AG09319 (cell line): ENCODE measurements at places on chromosomes 4 and X.

DNA sequence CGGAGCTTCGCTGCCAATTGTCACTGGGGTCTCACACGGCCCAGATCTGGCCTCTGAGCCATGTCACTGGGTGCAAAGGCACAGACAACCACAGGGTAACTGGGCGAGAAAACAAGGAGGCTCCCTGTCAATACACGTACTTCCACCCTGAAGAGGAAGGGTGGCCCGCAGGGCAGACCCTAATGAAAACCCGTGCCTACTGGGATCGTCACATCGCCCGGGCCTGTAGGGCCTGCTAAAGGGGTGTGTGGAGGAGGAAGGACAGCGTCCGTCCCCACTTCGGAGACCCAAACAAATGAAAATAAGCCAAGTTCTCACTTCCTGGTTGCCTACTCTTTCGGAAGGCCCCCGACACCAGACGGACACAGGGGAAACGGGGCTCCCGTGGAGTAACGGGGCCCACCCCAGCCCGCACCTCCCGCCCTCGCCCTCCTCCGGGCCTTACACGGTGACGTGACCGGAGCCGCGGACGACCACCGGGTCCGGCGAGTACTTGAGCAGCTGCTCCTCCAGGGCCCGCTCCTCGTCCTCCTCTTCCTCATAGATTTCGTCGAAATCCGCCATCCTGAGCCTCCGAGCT, 578 bp downstream of the CHIC2 start:
- no peak for DNase-seq

- no peak for DNase-seq
Measured at GRCh38 chr4:178752954-178753525, 1310.8 kb upstream of the AGA start.

DNA sequence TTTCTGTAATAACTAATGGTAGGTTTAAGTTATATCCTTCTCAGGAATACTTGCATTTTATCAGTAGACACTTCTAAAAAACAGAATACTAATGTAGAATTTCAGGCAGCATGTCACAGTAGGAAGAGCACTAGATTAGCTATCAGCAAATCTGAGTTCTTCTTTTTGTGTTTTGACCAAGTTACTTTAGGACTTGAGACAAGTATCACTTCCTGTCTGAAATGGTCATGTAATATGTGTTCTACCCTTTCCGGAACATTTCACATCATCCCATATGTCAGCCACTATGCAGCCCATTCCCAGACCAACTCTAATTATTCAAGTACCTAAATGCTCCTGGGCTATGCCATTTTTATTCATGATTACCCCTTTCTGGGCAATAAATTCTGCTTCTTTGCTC, 401.8 kb upstream of the RPS6KA3 start:
- no peak for DNase-seq

- no peak for DNase-seq
Measured at GRCh38 chr4:86948276-86948675, 13.5 kb downstream of the AFF1 start.

DNA sequence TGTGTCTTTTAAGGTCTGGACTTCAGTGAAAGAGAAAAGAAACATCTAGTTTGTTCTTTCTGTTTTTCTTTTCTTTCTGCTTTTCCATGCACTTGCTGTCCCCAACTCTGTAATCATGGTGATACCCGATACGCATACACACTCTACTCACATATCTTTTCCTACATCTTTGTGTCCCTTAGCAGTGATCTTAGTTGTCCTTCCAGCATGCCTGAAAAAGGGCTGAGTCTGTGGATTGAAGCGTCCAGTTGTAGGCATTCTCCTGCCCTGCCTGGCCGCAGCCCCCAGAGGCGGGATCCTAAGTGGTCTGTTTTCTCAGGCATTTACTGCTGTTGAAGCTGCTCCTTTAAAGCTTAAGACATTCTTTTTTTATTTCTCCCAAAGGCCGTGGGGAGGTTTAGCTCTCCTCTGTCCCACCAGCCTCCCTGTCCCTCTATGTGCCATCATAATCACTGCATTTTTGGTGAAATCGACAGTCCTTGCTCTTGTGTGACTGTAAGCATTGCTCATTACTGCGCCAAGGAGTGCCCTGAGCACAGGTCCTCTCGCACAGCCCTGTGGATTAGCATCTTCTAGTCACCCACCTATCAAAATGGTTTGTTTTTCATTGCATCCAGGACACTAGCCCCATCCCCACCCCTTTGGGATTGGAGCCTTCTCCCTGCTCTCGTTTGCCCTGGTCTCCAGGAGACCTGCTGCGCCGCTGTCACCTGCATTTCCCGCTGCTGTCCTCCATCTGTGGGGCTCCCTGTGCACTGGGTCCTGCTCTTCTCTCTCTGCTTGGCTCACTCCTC, 4.4 kb downstream of the RGS12 start:
- no peak for DNase-seq
